ENCODE measurements at places on chromosomes 1 and 21.

DNA sequence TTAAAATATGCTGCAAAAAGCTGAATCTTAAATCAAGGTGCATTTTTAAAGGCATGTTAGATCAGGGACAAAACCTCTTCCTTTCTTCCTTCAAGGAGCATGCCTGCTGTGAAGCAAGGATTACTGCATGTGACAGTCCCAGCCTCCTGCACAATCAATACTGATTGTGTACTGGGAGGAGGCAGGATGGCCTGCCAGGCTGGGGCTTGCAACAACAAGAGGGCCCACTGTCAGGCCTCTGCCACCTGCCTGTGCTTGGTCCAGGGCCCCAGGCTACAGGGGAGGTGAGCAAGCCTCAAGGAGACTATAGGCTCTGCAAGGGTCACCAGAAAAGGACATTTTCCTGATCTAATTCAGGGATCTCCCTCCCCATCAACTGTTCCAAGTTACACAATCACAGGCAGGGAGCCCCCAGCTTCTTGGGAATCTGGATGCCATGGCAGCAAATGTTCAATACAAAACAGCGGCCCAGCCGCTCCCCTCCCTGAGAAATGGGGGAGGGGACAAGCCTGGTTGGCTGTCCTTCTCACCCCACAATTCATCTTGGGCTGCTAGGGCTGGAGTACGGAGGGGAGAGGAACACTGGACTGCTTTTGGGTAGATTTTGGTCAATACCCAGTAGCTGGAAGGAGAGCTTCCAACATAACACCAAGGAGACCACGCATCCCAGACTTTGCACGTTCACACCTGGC lies 76.7 kb downstream of the SSBP3 start:
- DNase-seq = peak; percentile 30

DNA sequence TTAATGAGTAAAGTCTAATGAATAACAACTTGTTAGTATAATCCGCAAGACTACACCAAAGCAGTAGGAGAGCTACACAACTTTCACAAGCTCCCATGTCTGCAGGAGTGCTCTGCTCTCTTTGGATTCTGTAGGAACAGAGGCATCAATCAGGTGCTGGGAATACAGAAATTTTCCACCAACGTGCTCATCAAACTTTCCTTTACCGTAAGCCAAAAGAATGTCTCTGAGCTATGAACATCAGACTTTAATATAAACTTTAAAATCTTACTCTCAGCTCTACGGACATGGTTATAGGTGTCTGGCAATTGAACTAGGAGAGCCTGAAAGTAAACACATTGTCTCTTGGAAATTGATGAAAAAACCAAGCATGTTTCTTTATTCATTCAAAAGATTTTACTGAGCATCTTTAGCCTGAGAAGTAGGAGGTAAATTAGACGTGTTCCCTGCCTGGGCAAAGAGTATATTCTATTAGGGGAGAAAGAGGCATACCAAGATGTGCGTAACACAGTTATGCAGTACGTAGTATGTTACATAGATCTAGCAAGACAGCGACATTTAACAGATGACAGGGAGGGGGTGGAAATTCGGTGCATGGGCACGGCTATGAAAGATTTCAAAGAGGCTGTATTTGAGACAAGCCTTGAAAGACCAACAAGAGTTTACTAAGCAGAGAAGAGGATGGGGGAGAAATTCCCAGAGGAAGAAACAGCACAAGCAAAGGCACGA lies 85.2 kb downstream of the TM2D1 start:
- no peak for DNase-seq

DNA sequence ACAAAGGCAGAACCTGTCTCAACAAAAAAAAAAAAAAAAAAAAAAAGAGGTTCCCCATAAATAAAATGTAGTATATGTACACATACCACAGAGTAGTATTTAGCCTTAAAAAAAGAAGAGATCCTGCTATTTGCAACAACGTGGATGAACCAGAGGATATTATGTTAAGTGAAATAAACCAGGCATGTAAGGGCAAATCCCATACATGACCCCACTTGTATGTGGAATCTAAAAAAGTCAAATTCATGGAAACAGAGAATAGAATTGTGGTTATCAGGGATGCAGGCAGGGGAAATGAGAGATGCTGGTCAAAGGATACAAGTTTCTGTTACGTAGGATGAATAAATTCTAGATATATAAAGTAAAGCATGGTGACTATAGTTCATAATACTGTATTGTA lies 16.7 kb downstream of the SLC44A3 start:
- no peak for DNase-seq

- peak; percentile 7 for DNase-seq
Observed at GRCh38 chr1:36133484-36133883, 8.5 kb upstream of the COL8A2 start.

- no peak for DNase-seq
Observed at GRCh38 chr1:236534151-236534651, 10.4 kb downstream of the LGALS8 start.

DNA sequence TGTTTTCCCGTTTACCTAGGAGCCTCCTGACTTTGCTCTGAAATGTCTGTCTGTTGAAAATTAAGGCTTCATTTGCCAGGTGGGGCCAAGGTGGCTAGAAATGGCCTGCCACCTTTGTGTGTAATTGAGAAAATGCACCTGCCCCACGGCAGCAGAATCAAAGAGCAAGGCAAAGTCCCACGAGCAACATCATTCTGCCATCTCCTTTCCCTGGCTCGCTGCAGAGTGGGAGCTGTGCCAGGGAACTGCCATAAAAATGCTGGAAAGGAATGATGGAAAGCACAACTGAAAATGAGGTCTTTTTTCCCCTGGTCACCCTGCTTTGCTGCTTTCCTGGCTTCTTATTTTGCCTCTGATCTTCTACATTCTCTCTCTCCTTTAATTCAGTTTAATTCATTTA lies 5.5 kb upstream of the OLFML2B start:
- DNase-seq = peak; percentile 88

DNA sequence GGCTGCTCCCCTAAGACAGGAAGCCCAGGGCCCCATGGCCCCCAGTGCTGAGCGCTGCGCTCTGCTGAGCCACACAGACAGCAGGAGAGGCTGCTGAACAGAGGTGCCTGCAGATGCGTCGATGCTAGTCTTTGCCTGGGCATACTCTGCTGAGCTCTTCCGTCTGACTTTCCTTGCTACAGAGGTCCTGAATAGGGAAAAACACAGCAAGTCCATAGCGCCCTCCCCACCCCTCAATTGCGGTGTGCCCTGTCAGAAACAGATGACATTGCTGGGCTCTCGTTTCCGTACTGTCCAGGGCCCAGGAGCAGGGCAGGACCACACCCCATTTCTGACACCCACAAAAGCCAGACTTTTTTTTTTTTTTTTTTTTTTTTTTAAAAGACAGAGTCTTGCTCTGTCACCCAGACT lies 252.5 kb downstream of the SDCCAG8 start:
- DNase-seq = no peak

- no peak for DNase-seq
Observed at GRCh38 chr1:115040501-115040900, 10.9 kb downstream of the TSHB start.

DNA sequence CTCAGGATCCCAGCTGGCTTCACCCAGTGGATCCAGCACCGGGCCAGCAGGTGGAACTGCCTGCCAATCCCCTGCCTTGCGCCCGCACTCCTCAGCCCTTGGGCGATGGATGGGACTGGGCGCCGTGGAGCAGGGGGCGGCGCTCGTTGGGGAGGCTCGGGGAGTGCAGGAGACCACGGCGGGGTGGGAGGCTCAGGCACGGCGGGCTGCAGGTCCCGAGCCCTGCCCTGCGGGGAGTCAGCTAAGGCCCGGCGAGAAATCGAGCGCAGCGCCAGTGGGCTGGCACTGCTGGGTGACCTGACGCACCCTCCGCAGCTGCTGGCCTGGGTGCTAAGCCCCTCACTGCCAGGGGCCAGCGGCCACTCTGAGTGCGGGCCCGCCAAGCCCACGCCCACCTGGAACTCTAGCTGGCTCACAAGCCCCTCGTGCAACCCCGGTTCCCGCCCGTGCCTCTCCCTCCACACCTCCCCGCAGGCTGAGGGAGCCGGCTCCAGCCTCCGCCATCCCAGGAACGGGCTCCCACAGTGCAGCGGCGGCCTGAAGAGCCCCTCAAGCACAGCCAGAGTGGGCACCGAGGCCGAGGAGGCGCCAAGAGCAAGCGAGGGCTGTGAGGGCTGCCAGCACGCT lies 31.1 kb downstream of the NRDC start:
- DNase-seq = no peak

DNA sequence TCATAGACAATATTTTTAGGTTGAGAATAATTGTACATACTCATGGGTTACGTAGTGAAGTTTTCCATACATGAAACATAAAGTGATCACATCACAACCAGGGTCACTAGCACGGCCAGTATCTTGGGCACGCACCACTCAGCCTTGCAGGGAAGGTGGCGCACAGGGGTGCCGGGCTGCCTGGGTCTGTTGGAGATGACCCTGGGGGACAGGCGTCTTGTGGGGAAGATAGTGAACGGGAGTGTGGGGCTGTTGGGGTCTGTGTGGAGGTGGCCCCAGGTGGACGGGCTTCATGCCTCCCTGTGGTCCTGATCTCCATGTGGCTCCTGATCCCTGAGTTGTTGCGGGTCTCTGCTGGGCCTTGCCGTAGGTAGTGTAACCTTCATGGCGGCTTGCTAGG lies 38.3 kb upstream of the PRSS38 start:
- no peak for DNase-seq

DNA sequence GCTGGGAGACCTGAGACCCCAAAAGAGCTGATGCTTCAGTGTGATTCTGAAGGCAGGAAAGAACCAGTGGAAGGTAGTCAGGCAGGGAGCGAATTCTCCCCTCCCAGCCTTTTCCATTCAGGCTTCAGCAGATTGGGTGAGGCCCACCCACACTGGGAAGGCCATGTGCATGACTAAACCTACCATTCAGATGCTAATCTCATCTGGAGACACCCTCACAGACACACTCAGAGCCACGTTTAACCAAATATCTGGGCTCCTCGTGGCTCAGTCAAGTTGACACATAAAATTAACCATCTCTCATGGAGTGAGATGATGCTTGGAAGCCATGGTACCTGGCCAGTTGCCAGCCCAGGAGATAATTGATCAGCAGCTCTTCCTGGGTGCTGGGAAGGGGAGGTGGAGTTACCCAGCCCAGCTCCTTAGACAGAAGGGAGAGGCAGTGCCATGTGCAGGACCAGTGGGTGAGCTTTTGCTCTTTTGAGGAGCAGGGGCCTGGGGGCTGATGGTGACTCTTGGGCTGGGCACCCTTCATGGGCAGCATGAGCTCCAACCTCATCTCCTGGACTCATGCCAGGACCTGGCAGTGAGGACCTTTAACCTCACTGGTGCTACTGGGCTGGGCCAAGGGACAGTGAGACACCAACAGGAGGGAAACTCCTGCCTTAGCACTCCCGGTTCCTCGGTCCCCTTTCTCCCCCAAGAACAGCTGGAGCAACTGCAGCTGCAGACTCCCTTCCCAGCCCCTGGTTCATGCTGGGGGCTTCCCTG lies 89.0 kb upstream of the ACTL8 start:
- peak; percentile 29 for DNase-seq

- DNase-seq = no peak
Observed at GRCh38 chr21:44380876-44381275, 27.5 kb downstream of the TRPM2 start.

DNA sequence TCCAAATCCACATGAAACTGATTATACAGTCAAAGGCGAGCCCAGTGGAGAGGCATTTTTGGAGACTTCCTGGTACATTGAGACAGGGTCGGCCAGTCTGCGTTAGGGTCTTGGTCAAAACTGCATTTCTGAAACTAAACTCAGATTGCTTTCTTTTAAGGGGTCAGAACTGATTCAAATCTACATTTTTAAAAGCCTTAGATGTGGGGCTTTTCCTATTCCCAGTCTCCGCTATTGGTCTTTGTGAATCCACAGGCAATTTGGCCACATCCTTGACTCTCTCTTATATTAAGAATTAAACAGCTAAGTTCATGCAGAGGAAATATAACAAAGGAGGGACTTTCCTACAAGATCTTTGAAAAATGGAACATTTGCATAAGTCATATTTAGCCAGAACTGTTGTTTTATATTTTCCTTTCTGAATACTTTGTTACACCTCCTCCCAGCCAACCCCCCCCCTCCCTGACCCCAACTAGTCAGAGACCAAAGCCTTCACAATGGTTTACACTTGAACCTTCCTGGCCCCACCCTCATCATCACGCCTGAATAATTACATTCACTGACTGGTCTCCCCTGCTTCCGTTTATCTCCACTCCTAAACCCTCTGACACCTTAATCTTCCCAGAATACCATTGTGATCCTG lies 30.9 kb downstream of the SELL start:
- DNase-seq = peak; percentile 49

DNA sequence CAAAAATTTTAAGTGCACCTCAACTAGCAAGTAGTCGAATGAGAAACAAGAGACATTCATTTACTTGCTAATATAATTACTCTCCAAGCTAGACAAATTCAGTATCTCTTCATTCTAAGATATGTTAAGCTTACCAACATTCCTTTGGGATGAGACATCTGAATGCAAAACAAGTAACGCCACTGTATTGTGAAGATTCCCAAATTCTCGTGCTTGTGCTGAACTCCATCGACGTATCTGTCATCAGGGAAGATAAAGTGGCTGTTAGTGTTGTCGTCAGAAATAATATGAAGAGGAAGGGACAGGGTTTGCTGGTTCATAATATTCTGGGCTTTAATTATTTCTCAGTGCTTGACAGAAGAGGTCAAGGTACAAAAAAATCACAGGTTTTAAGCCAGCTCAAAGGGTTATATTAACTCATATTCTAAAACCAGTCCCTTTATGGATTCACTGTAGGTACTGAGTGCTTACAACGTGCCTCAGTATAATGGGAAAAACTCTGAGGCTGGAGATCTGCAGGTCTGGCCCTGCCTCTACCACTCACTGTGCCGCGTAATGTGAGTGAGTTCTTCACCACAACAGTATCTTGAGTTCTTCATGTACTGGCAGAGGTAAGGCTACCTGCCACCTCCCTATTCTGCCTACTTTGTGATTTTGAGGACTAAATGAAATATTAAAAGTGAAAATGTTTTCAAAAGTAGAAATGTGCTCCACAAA lies 42.0 kb downstream of the PCSK9 start:
- DNase-seq = no peak

- DNase-seq = peak; percentile 30
Observed at GRCh38 chr1:94514095-94514727, 27.3 kb downstream of the F3 start.

DNA sequence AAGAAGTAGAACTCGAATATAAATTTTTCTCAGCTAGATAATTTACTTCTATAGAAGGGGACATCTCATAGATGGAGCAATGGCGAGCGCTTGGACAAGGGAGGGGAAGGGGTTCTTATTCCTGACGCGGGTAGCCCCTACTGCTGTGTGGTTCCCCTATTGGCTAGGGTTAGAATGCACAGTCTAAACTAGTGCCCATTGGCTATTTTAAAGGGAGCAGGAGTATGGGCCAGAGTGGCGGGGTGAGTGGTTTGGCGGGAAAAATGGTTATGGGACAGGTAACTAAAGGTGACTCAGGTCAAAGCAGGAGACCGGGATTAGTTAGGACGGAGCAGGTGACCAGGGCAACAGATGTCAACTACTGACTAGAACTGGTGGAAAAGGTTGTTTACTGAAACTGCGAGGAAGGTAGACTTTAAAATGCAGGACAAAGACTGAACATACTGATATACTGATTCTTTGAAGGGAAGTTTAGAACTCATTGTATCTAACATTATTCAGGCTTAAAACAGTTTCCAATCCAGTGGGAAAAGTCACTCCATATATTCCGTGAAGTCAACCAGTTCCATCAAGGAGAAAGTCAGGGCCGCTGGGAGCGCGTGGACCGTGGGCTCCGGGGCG lies 940 bp upstream of the ATAD3A start:
- peak; percentile 30 for DNase-seq

Data from NCI-H69 (cell line).